ENCODE measurements at places on chromosomes 5 and 9.

DNA sequence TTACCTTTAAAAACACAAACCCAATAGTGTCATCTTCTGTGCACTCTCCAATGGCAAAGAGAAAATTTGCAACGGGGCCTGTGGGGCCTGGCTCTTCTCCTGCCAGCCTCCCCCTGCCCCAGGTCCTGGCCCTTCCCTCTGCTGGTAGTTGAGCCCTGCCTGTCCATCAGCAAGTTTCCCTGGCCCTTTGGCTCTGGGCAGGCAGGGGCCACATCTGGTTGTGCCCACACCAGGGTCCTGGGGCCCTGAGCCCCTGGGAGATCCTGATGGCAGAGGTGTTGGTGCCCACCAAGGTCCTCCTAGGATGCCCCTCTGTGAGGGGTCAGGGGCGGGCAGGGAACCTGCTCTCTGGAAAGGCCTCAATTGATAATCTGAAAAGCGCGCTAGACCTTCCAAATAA lies 157.3 kb downstream of the DAB2IP start:
- no peak for DNase-seq

GRCh38 chr9:93003552-93004407 lies 54.7 kb upstream of the SUSD3 start:
- peak; percentile 81 for DNase-seq

- no peak for DNase-seq
Observed at GRCh38 chr9:123167474-123167873, 100.9 kb downstream of the STRBP start.

- no peak for DNase-seq
Observed at GRCh38 chr5:15693933-15694332, 194.0 kb downstream of the FBXL7 start.

GRCh38 chr5:145506185-145506850 lies 328.8 kb downstream of the PRELID2 start:
- DNase-seq = no peak

GRCh38 chr9:5435912-5436311 lies 1.8 kb downstream of the PLGRKT start:
- DNase-seq = no peak

- DNase-seq = peak; percentile 37
Observed at GRCh38 chr9:6915635-6916034, 157.9 kb downstream of the KDM4C start.

GRCh38 chr5:150637245-150638052 lies 3.0 kb upstream of the SYNPO start:
- no peak for DNase-seq

- no peak for DNase-seq
Observed at GRCh38 chr9:87585123-87585855, 87.6 kb downstream of the DAPK1 start.

- peak; percentile 66 for DNase-seq
Observed at GRCh38 chr5:150801117-150801927, 22.8 kb downstream of the SMIM3 start.

GRCh38 chr5:122581629-122582028 lies 193.3 kb upstream of the SNX2 start:
- DNase-seq = peak; percentile 24

GRCh38 chr5:6858419-6858818 lies 145.2 kb downstream of the TENT4A start:
- DNase-seq = no peak

DNA sequence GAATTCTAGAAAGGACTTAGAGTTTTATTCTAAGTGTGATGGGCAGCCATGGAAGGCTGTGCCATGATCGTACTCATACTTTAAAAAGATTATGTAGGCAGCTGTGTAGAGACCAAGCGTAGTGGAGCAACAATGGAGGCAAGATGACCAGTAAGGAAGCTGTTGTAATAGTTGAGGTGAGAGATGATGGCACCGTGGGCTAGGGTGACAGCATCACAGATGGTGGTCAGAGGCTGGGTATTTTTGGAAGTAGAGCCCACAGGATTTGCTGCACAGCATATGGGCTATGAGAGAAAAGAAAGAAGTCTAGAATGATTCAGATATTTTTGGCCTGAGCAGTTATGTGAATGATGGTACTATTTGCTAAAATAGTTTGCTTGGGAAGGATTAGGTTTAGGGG lies 7.7 kb downstream of the ARHGAP26 start:
- no peak for DNase-seq

DNA sequence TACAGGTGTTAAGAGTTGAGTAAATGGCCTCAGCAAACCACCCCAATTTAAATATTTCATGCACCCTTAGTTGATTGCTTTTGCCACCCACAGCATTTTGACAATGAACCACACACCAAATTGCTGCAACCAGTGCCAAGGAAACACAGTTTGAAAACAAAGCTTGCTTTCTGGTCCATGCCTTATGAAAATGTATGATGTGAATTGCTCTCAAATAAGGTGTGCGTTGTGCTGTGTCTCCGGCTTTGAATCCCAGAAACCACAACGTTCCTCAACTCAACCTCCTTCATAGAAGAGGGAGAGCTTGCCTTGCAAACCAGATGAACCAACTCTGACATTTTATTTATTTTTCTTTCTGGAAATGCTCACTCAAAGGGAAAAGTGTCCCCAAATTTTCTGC lies 762.7 kb downstream of the TLE1 start:
- DNase-seq = no peak

DNA sequence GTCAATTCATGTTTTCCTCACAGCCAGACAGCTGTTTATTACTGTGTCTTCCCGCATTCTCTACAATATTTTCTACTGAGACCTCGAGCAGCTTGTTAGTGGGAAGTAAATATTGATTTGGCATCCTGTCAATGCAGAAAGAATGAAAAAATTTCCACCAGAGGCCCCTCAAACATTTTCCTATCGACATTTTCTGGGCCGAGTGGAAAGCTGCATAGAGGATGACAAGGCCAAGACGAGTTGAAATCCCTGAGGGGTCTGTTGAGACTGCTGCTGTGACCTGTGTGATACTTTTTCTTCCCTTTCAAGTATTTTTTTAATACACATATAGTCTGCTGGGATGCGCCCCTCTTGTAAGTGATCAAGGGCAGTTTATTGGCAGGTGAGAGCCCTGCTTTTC lies 91.4 kb upstream of the SH3GL2 start:
- DNase-seq = no peak

- DNase-seq = no peak
Observed at GRCh38 chr9:101026824-101027223, 1.7 kb upstream of the PLPPR1 start.

GRCh38 chr5:39197556-39197955 lies 21.8 kb downstream of the FYB1 start:
- no peak for DNase-seq

- no peak for DNase-seq
Observed at GRCh38 chr9:138011951-138012500, 134.4 kb downstream of the CACNA1B start.

DNA sequence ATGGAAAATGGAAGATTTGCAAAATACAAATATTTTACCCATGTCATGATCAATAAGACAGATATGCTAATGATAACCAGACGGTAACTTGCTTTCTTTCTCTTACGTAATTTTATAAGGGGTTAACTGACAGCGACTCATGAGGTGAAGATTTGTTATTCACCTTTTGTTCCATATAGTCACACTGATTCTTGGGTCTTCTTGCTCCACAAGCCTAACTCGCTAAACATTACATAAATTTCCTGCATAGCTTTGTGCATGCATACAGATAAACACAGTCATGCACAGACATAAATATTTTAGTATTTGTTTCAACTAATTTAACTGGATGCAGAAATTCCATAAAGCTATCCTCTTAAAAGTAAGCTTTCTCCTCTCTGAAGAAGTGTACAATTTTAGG lies 225.9 kb downstream of the VPS13A start:
- DNase-seq = no peak

- DNase-seq = no peak
Observed at GRCh38 chr5:1652873-1653697, 129.3 kb upstream of the LPCAT1 start.

GRCh38 chr5:73358366-73358765 lies 90.2 kb downstream of the FOXD1 start:
- DNase-seq = no peak

DNA sequence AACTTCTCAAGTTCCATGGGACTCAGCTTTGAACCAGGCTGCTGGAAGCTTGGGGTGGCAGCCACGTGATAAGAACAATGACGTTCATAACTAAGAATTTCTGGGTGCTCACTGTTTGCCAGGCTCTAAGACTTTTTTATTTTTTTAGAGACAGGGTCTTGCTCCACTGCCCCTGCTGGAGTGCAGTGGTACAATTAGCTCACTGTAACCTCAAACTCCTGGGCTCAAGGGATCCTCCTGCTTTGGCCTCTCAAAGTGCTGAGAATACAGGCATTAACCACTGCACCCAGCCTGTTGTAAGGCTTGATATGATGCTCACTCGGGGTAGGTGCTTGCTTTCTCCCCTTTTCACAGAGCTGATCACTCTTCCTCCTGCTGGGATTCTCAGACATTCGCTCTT lies 38.7 kb downstream of the PTPN3 start:
- no peak for DNase-seq

GRCh38 chr5:67971971-67972821 lies 243.4 kb upstream of the PIK3R1 start:
- DNase-seq = no peak

GRCh38 chr5:83470526-83471404 lies 779 bp upstream of the VCAN start:
- DNase-seq = no peak

DNA sequence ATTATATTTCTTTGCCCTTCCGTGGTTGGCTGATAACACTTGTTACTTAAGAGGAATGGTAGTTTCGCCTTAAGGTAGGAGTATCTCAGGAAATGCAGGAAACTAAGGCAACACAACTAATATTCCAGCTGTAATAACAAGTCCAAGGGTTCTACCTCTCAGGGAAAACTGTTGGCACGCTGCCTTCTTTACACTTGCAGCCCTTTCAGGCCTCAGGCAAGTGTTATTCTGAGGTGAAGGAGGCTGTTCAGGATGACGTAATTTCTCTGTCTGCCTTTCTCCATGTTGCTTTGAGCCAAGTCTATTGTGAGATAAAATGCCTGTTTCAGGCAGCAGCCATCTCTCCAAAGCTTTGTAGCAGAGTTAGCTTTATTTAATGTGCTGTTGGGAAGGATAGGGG lies 38.0 kb downstream of the VCAN start:
- peak; percentile 23 for DNase-seq

DNA sequence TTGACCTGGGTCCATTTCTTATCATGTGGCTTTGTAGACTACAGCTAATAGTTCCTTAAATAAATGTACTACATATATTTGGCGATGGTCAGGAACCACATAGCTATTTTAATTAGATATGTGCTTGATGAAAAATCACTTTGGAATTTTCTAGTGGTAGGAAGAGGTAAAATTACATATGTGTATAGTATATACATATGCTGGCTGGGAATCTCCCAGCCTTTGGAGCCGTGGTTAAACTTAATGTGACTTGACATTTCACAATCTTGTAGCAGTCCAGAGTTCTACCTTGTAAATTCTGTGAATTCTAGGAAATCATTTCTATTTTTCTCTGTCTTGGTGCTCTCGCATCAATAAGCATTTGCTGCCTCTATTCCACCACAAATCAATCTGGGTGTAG lies 565.0 kb downstream of the DMRTA1 start:
- no peak for DNase-seq

DNA sequence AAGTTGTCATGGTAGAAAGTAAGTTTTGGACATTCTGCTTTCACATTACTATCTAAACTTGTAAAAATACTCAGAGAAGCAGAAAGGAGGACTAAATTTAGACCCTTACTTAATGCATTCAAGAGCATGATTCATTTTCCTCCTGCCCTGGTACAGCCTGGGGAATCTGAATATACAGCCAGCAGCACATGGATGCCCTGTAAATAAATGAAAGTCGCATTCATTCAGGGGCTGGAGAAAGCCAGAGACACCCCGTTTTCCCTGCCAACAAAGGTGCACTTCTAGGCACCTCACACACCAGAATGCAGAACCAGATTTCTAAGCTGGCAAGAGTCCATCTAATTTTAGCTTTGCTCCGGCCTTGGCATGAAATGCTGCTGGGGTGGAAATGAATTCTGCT lies 172.7 kb upstream of the KLF9 start:
- DNase-seq = no peak
